Cortex of kidney (tissue), 1 donor: ENCODE measurements at places on chromosomes 2 and 18.

- no peak for DNase-seq
These were observed 19.2 kb downstream of the E2F6 start for GRCh38 chr2:11446733-11447248.

DNA sequence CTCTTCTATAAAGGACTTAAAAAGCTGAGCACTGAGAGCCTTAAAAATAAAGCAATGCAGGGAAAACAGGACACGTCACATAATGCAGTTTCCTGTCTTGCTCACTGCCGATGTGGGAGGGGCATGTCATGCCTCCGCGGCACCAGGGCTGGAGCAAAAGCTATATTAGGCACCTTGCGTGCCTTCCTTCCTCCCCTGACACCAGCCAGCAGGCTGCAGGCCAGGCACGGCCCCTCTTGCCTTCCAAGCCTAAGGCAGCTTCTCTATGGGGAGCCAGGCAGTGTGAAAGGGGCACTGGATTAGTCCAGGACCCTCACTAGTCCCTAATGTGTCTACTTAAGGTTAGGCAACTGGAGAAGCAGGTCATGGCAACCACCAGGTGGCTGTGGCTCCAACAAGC is 26.3 kb downstream of the MRPL35 start:
- no peak for DNase-seq

GRCh38 chr2:145124085-145124484 is 604.2 kb upstream of the ZEB2 start:
- DNase-seq = no peak

- DNase-seq = no peak
These were observed 537.6 kb upstream of the CDH2 start for GRCh38 chr18:28714498-28714897.

DNA sequence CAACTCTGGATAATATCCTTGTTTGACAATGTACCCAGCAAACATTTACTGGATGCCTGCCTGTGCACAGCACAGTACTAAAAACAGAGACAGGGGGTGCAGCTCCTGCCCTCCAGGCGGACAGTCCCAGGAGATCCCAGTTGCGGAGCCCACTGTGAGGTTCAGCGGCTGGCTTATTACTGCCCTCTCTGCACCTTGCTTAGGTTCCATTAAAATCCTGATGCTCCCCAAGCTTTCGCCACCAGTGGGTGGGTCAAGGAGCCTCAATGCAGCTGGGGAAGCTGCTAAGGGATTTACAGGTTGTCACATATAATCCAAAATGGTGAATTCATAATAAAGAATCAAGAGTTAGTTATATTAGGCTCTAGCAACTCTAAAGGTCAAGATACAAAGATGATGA is 38.3 kb downstream of the CRACDL start:
- no peak for DNase-seq

GRCh38 chr2:191959209-191959608 is 112.3 kb upstream of the CAVIN2 start:
- no peak for DNase-seq

DNA sequence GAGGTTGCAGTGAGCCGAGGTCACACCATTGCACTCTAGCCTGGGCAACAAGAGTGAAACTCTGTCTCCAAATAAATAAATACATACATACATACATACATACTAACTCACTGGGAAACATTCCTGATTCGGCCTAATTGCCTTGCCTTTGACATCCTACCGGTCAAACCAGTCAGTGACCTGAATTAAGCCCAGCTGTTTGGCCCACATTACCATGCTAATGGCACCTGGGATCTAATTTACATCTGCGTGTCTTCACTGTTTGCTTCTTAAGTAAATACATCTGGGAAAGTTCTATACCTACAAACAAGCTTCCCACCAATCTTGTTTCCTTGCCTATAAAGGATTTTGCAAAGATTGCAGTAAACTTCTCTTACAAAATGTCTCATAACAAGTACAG is 230.2 kb upstream of the ZC3H15 start:
- no peak for DNase-seq

DNA sequence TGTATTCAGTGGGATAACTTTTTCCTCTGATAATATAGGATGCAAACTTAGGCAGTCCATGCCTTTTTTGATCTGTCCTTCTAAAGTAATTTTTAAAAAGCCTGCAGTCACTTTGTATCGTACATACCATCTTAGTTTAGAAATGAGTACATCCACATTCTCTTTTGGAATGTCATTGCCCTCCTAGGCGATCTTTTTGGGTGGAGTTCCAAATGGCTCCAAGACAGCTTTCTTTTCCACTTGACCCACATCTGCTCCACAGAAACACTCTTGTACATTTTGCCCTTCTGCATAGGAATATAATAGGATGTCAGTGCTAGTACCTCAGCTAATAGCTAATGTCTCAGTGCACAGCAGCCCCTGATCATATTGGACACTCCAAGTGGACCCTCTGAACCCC is 21.8 kb upstream of the HTR2B start:
- DNase-seq = no peak

- no peak for DNase-seq
These were observed 499 bp downstream of the COBLL1 start for GRCh38 chr2:164840930-164841718.

DNA sequence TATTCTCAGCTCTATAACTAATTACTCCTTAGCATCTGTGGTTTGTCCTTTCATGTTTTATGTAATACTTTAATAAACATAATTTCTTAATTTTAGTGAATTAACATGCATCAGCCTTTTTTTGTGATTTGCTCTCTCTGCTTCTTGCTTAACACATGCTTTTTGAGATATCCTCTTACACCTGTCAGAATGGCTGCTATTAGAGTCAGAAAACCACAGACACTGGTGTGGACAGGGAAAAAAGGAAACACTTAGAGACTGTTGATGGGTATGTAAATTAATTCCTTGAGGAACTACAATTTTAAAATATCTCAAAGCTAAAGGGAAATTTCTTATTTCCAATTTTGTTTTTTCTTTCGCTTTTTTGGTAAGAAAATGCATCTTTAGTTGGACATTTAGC is 549.0 kb downstream of the ZNF804A start:
- DNase-seq = no peak

GRCh38 chr2:239599299-239599698 is 198.5 kb upstream of the HDAC4 start:
- no peak for DNase-seq

- DNase-seq = no peak
These were observed 42.6 kb downstream of the MCFD2 start for GRCh38 chr2:46872902-46873603.

DNA sequence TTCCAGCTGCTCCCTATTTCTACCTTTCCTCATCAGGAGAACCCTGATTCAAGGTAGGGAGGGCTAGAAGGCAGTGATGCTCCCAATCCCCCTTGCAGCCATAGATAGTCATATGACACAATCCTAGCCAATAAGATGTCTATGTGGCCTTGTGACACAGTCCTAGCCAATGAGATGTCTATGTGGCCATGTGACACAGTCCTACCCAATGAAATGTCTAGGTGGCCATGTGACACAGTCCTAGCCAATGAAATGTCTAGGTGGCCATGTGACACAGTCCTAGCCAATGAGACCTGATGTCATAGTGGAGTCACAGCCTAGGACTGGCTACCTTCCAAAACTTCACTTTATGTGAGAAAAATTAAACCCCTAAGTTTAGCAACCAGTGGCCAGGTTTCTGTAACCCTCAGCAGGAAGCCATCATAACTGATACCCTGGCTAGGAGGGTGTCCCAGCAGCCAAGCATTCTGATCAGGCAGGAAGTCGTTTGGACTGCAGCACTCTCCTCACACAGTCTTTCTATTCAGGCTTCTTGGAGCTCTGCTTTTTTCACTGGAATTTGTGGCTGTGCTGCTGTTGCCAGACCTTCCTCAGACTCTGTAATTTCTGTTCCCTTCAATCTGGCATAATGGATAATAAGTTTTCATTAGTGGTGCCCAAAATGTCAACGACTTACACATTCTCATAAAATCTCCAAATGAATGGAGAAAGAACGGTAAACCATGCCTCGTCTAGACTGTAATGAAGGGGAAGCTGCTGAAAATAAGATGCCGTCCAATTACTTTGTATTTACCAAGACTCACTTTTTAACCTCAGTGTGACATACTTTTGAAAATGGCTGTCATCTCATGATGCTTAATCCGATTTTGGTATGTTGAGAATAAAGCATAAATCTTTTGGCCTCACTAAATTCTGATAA is 165.0 kb upstream of the NCKAP5 start:
- DNase-seq = no peak

DNA sequence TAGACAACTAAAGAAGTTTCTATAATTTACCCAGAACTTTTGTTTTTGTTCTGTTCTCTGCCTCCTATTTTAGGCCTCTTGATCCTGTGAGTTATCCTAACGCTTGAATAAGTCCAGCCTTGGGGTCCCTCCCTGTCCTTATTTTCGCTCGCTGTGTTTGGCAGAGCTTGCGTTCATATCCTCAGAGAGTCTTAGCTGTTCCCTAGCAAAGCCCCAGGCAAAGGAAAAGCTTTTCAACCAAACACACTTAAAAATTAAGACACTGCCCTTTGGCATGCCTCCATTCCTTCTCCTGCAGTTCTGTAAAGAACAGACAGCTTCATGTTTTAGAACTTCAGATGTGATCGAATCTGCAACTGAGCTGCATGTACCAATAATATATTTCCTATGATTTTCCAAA is 517.2 kb downstream of the SUCLG1 start:
- DNase-seq = no peak

DNA sequence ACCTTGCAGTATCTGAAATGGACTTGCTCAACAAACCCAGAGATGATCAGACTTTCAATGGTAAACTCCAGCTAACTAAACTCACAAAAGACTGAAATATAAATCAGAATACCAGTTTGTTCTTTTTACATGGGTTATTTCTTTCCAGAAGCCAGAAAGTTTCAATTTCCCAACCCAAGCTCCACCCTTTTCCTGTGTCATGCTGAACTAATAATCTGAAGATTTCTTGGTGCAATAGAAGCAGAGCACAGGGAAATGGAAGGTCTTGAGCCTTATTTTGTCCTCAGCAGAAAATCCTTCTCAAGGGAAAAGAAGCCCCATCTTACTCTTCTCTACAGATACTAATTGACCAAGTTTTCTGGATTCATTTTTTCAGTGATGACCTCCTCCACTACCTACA is 93.3 kb upstream of the PAPOLG start:
- no peak for DNase-seq

- no peak for DNase-seq
These were observed 239.6 kb downstream of the BABAM2 start for GRCh38 chr2:28129955-28130695.

- DNase-seq = no peak
These were observed 61.0 kb downstream of the CACNB4 start for GRCh38 chr2:152037743-152038435.

DNA sequence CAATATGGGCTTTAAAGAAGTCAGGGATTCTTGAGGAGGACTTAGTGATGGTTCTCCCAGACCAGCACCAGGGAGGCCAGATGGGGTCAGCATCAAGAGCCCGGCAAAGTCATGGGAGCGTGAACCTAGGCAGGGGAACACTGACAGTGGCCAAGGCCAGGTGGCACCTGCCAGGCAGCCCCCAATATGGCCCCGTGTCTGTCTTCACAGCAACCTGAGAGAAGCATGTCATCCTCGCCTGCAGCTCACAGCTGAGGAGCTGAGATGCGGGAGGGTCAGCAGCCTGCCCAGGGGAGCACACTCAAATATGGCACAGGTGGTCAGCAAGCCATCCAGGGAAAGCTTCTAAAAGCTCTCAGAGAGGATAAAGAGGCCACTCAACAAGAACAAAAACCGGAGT is 105.7 kb upstream of the GPC1 start:
- no peak for DNase-seq

- no peak for DNase-seq
These were observed 134.6 kb downstream of the MAP4K4 start for GRCh38 chr2:101832114-101832513.

- DNase-seq = no peak
These were observed 48.9 kb downstream of the LAMA3 start for GRCh38 chr18:23738151-23738550.

GRCh38 chr2:62467475-62468321 is 38.3 kb downstream of the TMEM17 start:
- DNase-seq = no peak

DNA sequence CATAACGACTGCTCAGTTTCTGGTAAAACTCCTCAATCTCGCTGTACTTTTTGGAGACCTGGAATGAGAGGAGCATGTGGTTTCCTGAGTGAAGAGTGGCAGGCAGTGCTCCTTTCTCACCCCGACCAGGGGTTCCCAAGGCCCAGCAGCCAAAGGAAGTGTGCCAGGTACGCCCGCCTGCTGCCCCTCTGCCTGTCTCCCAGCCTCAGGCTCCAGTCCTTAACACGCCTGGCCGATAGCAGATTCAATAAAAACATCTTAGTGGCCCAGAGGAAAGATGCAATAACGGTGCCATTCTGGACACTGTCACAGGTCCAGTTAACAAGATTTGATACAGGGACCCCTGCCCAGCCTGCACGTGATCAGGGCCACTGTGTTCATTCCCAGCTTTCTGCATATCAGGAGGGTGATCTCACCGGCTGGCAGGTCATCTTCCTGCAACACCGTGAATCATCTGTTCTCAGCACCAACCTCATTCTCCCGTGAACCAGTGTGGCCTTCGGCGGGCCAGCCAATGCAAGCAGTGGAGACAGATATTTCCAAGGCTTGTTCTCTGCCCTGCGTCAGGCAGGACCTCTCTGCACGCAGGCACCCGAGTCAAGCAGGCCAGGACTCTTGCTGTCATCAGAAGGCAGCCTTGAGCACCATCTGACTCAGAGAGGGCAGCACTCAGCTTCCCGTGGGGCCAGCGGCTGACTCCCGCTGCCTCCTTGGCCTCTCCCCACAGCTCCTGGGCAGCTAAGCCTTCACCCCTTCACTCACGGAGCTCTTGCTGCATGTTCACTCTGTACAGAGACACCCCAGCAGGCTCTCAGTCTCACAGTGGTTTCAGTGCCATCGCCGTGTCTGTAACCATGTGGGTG is 9.5 kb downstream of the HS1BP3 start:
- no peak for DNase-seq

DNA sequence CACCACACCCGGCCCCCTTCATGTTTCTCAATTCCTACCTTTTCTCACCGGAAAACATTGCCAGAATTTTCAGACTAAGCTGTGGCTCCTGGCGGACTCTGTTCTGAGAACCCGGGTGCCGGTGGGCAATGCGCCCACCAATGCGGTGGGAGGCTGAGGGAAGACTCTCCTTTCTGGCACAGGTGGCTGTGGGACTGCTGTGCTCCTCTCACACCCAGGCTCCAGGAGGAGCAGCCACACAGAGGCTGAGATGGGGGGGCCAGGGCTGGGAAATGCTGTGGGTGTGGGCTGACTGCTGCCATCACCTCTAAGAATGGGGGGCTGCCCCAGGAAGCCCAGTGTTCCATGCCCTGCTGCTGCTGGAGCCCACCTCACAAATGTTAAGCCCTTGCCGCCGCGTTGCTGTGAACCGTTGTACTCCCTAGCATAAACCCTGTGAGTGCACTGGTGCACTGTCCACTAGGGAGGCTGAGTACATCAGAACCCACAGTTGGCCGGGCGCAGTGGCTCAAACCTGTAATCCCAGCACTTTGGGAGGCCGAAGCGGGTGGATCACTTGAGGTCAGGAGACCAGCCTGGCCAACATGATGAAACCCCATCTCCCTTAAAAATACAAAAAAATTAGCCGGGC is 152.6 kb downstream of the LDLRAD4 start:
- no peak for DNase-seq

GRCh38 chr2:218819093-218819492 is 12.5 kb downstream of the PRKAG3 start:
- no peak for DNase-seq

- DNase-seq = no peak
These were observed 83.5 kb downstream of the POLE4 start for GRCh38 chr2:75041731-75042600.

- DNase-seq = no peak
These were observed 48.0 kb downstream of the RAB12 start for GRCh38 chr18:8657050-8657820.

- DNase-seq = no peak
These were observed 65.5 kb downstream of the EPB41L3 start for GRCh38 chr18:5478261-5478660.

- no peak for DNase-seq
These were observed 26.9 kb downstream of the CELF4 start for GRCh38 chr18:37538526-37539205.
